ENCODE measurements at places on chromosomes 1 and 21.

- DNase-seq: peak; percentile 57
These were observed 45.6 kb downstream of the SRRM1 start for GRCh38 chr1:24688621-24689195.

DNA sequence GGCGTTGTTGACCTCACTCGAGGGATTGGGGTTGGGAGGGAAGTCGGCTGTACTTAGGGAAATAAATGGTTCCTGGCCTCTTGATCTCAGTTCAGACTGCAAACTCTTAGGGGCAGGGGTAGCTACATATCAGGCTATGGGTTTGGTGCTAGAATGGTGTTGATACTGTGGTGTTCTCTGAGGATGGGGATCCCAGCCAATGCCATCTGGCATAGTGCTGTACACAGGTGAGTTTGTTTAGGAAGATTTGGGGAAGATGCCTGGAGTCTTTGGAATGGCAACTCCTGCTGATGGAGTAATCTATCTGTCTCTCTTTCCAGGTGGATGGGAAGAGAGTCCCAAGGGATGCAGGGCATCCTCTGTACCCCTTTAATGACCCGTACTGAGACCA is 14.3 kb upstream of the NASP start:
- DNase-seq: no peak

DNA sequence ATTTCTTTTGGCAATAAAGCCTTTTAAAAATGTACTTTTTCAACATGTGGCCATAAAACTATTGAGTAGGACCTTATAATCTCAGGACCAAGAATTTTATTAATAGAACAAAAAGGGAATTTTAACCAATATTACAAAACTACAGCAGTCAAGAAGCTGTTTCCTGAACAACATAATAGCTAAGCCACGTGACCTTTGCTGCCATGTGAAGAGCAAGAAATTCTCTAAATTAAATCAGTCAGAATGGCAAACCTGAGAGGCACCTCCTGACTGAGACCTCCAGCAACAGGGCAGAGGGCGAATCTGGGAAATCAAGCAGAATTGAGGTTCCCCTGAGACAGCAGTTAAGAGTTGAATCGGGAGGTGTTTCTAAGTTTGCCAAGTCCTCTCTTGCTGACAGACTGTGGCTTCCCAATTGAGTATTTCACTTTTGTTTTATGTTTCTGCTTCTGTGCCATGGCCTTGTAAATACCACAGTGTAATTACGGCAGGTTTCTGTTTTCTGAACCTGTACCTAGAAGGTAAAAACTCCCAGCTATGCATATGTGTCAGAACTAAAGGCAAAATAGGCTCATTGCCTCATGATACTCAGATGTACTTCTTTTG is 358.4 kb downstream of the NTNG1 start:
- no peak for DNase-seq

DNA sequence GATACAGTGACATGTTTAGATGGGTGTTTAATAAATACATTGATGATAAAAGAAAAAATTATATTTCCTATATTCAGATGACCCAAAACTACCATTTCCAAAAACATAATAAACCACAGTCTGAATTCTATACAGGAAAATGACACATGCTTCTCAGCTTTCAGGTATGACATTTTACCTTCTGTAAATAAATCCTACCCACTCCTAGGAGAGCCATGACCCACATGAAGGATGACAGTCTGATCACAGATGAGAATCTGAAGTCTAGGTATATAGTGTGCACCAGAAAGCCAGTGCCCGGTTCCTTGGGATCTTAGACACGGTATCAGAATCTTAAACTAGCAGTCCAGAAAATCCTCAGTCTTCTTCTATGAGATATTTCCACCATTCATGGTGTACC is 3.7 kb upstream of the GJA9 start:
- no peak for DNase-seq

- no peak for DNase-seq
These were observed 299.9 kb downstream of the TM2D1 start for GRCh38 chr1:61425040-61425439.

DNA sequence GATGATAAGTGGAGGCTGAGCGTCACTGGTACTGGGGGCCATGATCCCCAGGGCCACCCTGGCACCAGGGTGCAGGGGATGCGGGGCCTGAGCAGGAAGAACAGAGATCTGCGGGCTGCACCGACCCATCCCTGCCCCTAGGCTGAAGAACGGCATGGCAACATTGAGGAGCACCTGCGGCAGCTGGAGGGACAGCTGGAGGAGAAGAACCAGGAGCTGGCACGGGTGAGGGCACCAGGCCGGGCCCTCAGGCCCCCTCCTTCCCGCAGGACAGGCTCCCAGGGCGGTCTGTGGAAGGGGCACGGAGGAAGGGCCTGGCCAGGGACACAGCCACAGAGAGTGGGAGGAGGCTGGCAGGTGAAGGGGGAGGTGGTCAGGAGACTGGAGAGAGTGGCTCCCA is 21.8 kb downstream of the PPFIA4 start:
- DNase-seq: no peak

DNA sequence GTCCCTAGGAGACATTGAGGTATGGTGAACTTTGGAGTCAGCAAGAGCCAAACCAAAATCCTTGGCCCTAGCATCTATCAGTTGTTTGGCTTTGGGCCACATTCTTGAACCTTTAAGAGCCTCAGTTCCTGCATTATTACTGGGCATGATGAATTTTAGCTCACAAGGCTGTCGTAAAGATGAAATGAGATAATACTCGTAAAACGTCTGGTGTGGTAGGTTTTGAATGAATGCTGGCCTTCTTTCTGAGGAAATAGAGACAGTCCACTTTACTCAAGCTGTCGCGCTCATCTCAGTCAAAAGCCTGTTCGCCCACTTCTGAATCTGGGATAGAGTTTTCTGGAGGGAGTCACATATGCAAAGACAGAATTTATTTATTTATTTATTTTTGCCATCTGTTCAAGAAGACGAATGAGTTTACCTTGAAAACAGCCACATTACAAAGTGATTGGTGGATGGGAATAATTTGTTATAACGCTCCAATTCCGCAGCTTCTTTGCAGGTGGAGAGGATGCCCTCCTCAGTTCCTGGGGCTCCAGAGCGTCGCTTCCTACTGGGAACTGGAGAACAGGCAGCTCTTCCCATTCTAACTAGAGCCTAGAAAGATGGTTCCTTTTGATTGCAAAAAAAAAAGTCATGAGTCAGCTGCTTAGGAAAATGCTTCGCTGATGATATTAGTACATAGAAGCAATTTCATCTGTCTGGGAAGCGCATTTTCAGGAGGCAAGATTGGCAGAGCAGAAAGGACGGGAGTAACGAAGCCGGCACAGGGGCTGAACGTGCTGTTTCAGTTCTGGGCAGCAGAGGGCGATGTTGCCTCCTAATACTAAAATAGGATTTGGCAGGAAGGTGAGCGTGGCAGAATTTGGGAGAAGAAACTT is 49.9 kb upstream of the CYP2J2 start:
- peak; percentile 26 for DNase-seq

GRCh38 chr1:51584021-51584420 is 32.9 kb upstream of the OSBPL9 start:
- no peak for DNase-seq

DNA sequence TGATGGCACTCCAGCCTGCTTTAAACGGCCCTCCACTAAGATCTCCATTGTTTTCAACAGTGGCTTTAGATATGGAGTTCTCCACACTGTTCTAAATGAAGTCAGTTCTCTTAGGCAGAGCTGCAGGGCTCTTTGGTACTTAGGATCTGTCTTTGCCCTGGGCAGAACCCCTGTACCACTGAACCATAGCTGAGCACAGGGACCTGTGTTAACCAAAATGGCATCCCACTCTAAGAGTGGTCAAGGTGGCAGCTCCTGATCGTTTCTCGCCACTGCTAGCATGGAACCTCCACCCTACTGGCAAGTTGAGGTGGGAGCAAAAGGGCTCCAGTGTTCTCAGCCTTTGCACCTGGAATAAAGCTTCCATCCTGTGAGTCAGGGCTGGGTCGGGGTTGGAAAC is 186.7 kb downstream of the TM2D1 start:
- no peak for DNase-seq

- no peak for DNase-seq
These were observed 42.4 kb upstream of the TACSTD2 start for GRCh38 chr1:58619286-58620054.

DNA sequence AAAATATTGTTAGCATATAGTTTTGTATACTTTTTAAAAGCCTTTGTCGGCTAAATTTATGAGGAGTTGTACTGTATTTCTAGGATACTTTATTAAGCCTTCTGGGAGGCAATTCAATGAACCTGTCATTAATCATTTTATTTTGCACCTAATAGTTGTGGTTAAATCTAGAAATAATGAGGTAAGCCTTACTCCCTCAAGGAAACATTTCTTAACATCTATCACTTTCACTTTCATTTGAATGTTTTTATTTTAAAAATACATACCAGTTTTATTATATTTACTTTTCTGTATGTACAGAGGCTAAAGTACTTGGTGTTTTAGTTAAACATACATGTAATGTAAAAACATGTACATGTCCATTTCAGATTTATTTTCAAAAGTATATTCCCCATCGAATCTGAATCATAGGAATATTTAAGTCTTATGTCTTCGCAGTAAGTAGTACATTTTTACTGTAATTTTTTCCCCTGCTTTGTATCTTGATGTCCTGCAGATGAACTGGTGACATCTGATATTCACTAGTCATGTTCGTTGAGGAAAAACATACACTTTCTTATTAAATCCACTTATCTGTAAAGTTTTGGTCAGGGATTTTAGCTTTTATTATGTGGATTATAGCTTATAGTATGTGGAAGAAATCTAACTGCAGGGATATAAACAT is 82.8 kb downstream of the DISP1 start:
- DNase-seq: no peak

GRCh38 chr1:174812656-174813055 is 187.1 kb upstream of the CACYBP start:
- no peak for DNase-seq

GRCh38 chr1:220741825-220742224 is 6.3 kb upstream of the MTARC2 start:
- no peak for DNase-seq

All from activated T-cell treated with anti-CD3 and anti-CD28 coated beads for 48 hours (primary cell).